ENCODE measurements at places on chromosomes 2 and 18. TPM values are rescaled to one million over a fixed set of nuclear protein-coding genes. Genes with fewer than 3 reads are reported as not detected.

DNA sequence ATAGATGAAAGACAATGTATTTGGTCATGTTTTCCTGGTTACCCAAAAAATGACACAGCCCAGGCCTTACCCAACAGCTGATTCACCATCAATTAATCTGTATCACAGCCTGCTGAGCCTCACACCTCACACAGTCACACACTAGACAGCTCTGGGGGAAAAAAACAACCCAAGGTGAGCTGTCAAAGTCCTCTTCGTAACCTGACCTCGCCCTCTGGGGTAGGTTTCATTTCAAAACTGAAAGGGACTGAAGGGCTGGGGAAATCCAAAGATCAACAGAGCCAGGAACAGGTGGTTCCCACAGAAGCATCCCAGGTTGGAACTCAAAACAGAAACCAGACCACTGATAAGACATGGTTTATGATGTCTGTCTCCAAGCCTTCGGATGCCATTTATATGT, 18.2 kb upstream of the PCBP1 start:
- H3K27me3 ChIP-seq, result no peaks in the 10 kb centered on the region
- peak; percentile 42 for DNase-seq
- peak overlapping the region; percentile 48 for H3K27ac ChIP-seq
- peaks cover 29% of the 10 kb centered on the region for H3K36me3 ChIP-seq
- peaks cover 22% of the 10 kb centered on the region for H3K4me1 ChIP-seq

Gene HOXD13
- polyA plus RNA-seq, result not detected

Gene ASNSD1
- polyA plus RNA-seq, result 48.4 TPM

Gene TUBA3E
- not detected for polyA plus RNA-seq

GRCh38 chr2:28438532-28439063, 45.9 kb downstream of the FOSL2 start:
- no peak overlapping the region for H3K4me3 ChIP-seq
- H3K27me3 ChIP-seq, result peaks cover 14% of the 10 kb centered on the region
- H3K27ac ChIP-seq, result no peak overlapping the region
- DNase-seq, result no peak

DNA sequence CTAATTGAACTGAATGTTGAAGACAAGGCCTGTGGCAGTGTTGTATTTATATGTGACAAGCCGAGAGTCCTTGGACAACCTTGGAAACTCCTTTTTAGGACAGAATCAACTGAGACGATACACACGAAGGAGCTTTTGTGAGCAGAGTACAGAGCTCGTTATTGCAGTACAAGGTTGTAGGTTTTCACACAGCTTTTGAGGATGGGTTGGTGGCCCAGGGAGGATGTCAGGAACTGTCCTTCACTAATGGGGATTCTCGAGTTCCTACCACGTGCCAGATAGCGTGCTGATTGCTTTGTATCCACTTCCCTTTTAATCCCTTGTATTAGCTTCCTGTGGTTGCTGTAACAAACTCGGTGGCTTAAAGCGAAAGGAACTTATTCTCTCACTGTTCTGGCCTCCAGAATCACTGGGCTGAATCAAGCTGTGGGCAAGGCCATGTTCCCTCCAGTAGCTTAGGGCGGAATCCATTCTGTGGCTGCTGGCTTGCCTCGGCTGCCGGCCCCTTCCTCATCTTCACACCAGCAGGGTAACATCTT, 20.2 kb downstream of the INPP4A start:
- H3K27me3 ChIP-seq, result no peaks in the 10 kb centered on the region
- no peaks in the 10 kb centered on the region for H3K36me3 ChIP-seq
- peak; percentile 66 for DNase-seq
- peaks cover 57% of the 10 kb centered on the region for H3K4me1 ChIP-seq

Gene LAMA1
- polyA plus RNA-seq, result not detected

DNA sequence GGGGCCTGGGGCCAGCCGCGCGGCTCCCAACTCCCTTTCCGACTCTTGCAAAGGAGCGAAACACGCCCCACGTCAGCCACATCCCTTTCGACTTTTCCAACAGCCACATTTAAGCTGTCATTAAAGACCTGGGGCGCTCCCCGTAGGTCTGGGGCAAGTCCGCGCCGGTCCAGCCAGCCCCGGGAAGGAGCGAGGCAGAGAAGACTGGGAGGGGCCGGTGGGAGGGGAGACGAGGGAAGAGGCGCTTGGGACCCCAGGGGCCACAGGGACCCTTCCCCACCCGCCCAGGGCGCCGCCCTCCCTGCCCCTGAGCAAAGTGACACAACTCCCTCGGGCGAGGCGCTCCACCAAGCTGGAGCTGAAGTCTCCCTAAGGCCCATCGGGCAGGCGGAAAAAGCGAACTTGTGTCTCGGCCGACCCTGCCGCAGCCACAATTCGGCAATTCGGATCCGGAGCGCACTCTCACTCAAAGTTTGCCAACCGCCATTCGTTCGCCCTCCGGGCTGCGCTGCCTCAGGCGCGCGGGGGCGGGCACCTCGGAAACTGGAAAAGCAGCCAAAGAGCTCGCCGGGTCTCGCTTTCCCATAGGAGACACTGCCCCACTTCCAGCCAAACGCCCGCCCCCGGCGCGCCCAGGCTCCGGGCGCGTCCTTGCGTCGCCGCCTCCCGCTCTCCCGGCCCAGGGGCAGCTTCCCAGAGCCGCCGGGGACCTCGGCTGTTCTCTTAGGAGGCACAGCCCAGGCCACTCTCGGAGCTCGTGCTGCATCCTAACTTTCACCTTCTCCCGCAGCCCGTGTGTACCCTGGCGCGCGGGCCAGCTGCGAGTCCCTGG, 1.1 kb upstream of the KCTD1 start:
- H3K4me3 ChIP-seq, result peak overlapping the region; percentile 70
- DNase-seq, result no peak
- H3K27ac ChIP-seq, result no peak overlapping the region
- H3K4me1 ChIP-seq, result peaks cover 18% of the 10 kb centered on the region
- H3K36me3 ChIP-seq, result no peaks in the 10 kb centered on the region

DNA sequence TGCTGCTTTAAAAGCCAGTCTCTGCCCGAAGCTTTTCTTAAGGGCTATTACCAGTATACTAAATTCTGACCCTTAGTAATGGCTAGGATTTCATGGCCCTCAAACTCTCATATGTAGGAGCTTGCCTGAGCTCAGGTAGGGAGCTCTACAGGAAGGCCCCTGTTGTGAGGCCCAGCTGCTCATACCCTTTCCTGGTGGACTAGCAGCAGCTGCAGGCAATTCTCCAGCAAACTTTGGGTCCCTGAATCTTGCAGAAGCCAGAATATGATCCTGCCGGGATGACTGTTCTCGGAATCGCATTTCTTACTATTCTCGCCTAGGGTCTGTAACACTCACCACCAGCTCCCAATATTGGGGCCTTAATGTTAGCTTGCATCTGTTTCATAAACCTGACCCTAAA, 106.4 kb upstream of the SERTAD2 start:
- no peak for DNase-seq
- no peak overlapping the region for H3K4me3 ChIP-seq
- H3K27ac ChIP-seq, result no peak overlapping the region

- H3K27me3 ChIP-seq, result no peaks in the 10 kb centered on the region
- H3K36me3 ChIP-seq, result no peaks in the 10 kb centered on the region
- no peaks in the 10 kb centered on the region for H3K4me1 ChIP-seq
- no peak overlapping the region for H3K27ac ChIP-seq
Observed at GRCh38 chr18:79545255-79545654, 134.3 kb upstream of the CTDP1 start.

DNA sequence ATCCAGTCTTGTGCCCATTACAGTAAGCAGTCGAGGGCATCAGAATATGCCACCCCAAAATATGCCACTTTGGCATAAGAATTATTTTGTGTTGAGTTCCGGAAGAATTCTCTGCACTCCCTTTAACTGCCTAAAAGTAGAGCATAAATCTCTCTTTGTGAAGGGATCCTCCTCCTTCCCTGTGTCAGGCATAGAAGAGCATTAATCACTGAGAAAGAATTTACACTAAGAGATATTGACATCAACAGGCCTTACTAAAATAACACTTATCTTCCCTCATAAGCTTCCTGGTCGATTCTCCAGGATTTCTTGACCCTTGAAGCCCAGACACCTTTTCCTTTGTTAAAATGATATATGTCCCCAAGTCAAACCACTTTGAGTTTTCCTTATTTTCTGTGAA, 27.6 kb upstream of the KYNU start:
- no peak overlapping the region for H3K4me3 ChIP-seq
- H3K27ac ChIP-seq, result no peak overlapping the region
- H3K27me3 ChIP-seq, result no peaks in the 10 kb centered on the region
- no peaks in the 10 kb centered on the region for H3K4me1 ChIP-seq
- no peak for DNase-seq

- no peak overlapping the region for H3K27ac ChIP-seq
- no peak for DNase-seq
- peaks cover 7% of the 10 kb centered on the region for H3K27me3 ChIP-seq
- no peaks in the 10 kb centered on the region for H3K36me3 ChIP-seq
Observed at GRCh38 chr2:217625557-217626169, 377.1 kb downstream of the TNS1 start.

Gene RIT2
- polyA plus RNA-seq, result not detected

GRCh38 chr2:9252002-9252357, 45.4 kb downstream of the ASAP2 start:
- DNase-seq, result no peak
- H3K27ac ChIP-seq, result no peak overlapping the region
- H3K27me3 ChIP-seq, result peaks cover 22% of the 10 kb centered on the region
- no peaks in the 10 kb centered on the region for H3K4me1 ChIP-seq
- H3K36me3 ChIP-seq, result no peaks in the 10 kb centered on the region

GRCh38 chr2:8597559-8598225, 84.2 kb upstream of the ID2 start:
- H3K4me3 ChIP-seq, result no peak overlapping the region
- no peak for DNase-seq
- peaks cover 4% of the 10 kb centered on the region for H3K4me1 ChIP-seq
- peaks cover 29% of the 10 kb centered on the region for H3K27me3 ChIP-seq
- H3K27ac ChIP-seq, result no peak overlapping the region

Gene ARHGEF4
- polyA plus RNA-seq, result not detected

DNA sequence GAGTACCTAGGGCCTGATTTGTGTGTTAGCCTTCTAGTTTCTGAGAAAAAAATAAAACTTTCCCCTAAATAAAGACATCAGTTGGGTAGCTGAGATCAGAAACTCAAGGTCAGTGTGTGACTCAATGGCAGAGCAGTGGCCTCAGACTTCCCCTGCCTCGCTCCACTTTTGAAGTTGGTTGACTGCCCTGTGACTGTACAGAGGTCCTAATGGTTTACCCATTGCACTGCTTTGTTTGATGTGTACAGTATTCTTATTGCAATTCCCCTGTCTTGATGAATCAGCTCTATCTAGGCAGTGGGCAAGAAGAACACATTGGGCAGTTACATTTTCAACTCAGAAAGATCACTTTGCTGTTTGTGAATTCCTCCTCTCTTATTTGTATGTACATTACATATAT, 315.7 kb downstream of the KCNS3 start:
- H3K36me3 ChIP-seq, result no peaks in the 10 kb centered on the region
- H3K4me1 ChIP-seq, result no peaks in the 10 kb centered on the region
- H3K27me3 ChIP-seq, result no peaks in the 10 kb centered on the region
- no peak overlapping the region for H3K4me3 ChIP-seq

DNA sequence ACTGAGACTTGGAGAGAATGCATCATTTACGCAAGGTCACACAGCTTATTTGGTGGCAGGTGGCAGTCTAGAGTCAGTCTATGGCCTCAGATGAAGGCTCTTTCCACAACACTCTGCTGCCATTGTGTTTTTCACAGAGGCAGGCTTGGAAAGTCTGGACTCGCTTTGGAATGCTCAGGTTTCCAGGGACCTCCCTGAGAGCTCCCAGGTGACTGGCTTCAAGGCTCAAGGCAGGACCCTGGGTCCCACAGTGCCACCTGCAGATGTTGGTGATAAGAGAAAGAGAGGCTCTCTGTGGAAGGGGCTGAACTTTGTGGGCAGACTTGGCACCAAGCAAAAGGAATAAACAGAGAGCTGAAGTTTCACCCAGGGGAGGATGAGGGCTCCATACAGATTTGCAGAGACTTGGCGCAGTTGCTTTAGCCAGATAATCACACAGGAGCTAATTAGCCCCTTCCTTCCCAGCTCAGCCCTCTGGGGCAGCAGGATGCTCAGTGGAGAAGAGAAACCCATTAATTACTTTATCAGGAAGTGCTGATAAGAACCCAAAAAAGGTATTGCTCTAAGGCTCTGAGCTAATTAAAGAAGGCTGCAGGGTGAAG, 103.5 kb downstream of the LBH start:
- H3K4me1 ChIP-seq, result peaks cover 93% of the 10 kb centered on the region
- peak overlapping the region; percentile 95 for H3K4me3 ChIP-seq
- H3K27ac ChIP-seq, result peak overlapping the region; percentile 92
- H3K27me3 ChIP-seq, result no peaks in the 10 kb centered on the region
- no peaks in the 10 kb centered on the region for H3K36me3 ChIP-seq

- no peaks in the 10 kb centered on the region for H3K36me3 ChIP-seq
- H3K27me3 ChIP-seq, result peaks cover 29% of the 10 kb centered on the region
- no peaks in the 10 kb centered on the region for H3K4me1 ChIP-seq
- H3K27ac ChIP-seq, result no peak overlapping the region
- no peak overlapping the region for H3K4me3 ChIP-seq
- DNase-seq, result no peak
Observed at GRCh38 chr2:120720746-120721375, 14.8 kb upstream of the GLI2 start.

Gene NYAP2
- not detected for polyA plus RNA-seq

Gene SPATA3
- not detected for polyA plus RNA-seq

DNA sequence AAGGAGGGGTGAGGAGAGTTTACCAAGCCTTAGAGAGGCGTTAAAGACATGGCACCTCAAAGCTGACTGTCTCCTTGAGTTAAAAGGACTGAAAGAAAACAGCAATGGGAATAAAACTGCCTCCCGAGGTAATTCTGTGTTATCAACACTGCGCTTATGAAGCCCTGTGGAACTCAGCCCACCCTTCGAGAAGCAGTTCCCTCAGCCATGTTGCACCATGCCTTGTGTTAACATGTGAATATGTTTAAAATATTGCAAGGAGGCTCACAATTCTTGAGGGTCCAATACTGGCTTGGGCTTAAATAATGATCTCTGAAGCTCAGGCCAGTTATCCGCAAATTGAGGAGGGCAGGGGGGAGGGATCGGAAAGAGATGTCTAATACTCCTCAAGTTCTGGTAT, 14.7 kb downstream of the KLF7 start:
- peaks cover 17% of the 10 kb centered on the region for H3K36me3 ChIP-seq
- H3K27ac ChIP-seq, result no peak overlapping the region
- no peak for DNase-seq
- no peaks in the 10 kb centered on the region for H3K27me3 ChIP-seq
- peaks cover 82% of the 10 kb centered on the region for H3K4me1 ChIP-seq
- no peak overlapping the region for H3K4me3 ChIP-seq
